Sciatic nerve (tissue), 2 donors: ENCODE measurements at places on chromosomes 12 and 14. TPM values are rescaled to one million over a fixed set of nuclear protein-coding genes. Genes with fewer than 3 reads are reported as not detected.

PLEKHG7 gene
- total RNA-seq, result 5.3 TPM

DNA sequence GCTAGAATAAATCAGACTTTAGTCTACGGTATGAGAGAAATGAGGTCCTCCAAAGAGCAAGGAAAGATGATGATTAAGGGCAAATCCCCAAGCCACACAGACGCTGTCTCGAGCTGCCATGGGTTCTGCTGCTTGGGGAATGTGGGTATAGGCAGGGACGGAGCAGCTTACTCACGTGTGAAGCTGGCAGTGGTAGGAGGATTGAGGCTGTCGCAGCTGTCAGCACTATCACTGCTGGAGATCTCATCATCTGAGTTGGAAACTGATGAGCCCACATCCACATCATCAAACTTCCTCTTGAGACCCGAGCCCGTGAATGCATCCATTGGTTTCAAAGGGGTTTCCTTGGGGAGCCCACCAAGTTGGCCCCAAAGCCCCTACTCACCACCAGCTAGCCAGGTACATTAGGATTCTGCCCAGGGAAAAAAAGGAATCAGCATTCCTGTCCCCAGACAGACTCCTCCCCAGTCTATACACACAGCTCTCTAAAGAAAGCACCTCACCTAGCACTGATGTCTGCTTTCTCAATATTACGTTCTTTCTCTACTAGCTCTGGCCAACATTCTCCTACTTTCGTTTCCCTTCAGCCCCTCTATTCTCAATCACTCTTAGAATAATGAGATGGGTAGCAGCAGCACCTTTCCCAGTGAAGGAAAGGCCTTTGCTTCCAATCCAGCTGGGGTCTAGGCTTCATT, 7.0 kb downstream of the CSRNP2 start:
- no peak for DNase-seq

DNA sequence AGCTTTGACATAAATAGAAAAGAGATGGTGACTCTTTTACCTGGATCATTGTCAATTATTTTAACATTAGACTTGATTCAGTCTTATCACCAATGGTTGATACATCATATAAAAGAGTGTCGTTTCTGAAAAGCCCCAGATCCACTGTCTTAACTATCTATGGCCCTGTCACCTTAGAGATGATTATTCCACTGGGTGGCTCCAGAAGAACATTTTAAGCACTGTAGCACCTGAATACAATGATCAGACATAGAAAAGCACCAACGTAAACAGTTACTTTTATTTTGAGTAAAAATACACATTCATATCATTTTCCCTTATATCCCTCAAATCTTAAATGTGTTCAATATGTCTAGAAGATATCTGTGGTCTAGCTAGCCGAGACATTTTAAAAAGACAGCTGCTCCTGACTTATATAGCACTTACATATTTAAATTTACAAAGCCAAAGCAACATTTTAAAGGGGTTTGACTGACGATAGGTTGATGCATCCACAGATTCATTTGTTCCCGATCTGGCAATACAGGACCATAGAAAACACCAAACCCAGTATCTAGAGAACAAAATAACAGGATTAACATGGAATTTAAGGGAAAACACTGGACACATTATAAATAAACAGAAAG, 32.9 kb downstream of the TSPAN8 start:
- DNase-seq, result no peak

DNA sequence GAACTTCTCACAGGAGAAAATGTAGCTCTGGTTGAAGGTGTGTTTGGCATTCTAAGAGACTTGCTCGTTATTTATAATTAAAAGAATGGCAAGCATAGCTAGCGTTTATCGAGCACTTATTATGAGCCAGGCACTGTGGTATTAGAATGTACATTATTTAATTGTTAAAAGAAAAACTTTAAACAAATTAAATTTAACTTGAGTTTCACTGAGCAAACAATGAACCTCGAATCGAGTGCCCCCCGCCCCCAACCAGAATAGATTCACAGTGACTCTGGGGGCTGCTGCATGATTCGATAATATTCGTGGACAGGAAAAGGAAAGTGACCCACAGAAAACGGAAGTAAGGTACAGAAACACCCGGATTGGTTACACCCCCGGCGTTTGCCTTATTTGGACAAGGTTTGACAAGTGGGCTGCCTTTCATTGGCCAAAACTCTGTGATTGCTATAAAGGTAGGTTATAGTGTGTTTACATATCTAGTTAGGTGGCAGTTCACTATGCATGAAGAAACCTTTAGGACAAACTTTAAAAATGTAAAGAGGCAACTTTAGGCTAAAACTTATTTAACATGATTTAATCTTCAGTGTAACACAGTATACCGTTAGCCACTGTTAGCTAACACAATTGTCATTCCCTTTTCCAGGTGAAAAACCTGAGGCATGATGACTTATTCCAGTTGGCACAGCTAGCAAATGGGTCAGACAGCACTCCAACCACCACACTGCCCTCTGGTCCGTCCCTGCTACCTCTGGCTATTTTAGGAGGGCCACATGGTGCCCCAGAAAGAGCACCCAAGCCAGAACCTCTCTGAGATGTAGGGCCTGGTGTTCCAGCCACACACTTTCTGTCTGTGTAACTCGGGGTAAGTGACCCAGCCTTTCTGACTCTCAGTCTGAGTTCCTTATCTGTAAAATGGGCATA, 7.1 kb downstream of the SCNN1A start:
- DNase-seq, result no peak

DNA sequence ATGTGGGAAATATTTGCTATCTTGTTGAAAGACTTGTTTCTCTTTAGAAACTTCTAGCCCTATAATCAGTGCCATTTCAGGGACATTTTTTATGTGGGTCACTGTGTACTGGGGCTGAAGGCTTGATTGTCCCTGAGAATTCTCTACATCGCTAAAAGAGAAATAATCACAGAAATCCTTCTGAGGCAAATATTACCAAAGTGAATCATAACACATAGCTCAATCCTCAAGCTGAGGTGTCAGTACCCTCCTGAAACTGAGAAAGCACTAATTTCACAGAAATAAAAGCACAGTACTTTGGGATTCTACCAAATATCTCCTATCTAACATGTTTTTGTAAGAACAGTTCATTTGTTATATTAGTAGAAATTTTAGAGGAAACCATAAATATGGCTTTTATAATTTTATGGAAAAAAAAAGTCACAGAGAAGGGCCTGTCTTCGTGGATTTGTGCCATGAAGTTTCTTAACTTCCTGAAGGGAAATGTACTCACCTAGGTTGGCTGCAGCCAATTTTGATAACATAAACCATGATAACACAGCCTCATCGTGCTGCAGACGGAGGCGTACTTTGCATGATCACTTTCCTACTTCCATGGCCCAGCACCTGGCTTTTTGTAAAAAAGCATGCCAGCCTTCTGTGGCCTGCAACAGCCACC, 163.7 kb upstream of the HIF1A start:
- DNase-seq, result no peak
